ENCODE measurements at places on chromosomes 1 and 21.

- no peak for DNase-seq
Observed at GRCh38 chr1:244180256-244180655, 129.2 kb downstream of the ZBTB18 start.

GRCh38 chr21:42673633-42674328, 20.4 kb downstream of the PDE9A start:
- no peak for DNase-seq

DNA sequence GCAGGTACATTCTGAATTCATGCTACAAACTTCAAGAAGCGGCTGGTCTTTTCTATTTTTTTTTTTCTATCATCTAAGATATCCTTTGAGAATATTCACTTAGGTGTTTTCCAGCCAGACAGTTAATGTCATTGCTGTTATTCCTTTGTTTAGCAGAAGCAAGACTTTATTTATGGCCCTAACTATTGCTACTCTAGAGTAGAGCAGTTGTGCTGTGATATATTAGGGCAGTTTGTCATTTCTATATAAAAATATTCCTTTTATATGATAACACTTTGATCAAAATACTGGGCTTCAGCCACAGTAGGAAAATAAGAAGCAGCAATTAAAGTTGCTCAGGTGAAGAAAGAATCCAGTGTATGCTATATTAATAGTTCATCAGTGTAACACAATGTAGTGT, 959.3 kb downstream of the NCAM2 start:
- DNase-seq = no peak

GRCh38 chr1:221672239-221672645, 69.6 kb downstream of the DUSP10 start:
- DNase-seq = no peak

DNA sequence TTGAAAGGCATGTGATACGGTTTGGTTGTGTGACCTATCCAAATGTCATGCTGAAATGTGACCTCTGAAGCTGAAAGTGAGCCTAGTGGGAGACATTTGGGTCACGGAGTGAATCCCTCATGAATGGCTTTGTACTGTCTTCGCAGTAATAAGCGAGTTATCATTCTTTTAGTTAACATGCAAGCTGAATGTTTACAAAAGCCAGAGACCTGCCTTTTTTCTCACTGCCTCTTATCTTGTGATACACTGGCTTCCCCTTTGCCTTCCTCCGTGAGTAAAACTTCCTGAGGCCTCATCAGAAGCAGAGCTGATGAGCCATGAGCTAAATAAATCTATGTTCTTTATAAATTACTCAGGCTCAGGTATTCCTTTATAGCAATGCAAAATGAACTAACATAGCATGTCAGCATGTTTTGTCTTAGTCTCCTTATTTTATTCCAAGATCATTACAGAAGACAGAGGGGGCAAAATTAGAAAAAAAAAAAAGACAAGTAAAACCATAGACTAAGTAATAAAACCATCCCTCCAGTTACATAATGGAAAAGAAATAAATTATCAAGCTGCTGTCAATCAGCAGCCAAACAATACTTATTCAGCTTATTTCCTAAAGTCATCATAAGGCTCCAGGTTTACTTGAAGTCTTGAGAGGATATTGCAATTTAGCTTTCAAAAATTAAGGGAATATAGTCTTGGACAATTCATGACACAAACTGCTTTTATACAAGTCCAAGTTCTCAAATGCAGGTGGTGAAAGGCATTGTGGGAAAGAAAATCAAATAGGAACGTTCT, 12.1 kb downstream of the RGS18 start:
- DNase-seq = no peak
